Activated CD4-positive, alpha-beta T cell treated with anti-CD3 and anti-CD28 coated beads for 36 hours (primary cell): ENCODE measurements at places on chromosomes 5 and 9. TPM values are rescaled to one million over a fixed set of nuclear protein-coding genes. Genes with fewer than 3 reads are reported as not detected.

The PCDHA4 gene
- not detected for total RNA-seq

The ARL10 gene
- total RNA-seq, result 15.6 TPM

The HAPLN1 gene
- not detected for total RNA-seq

The CD72 gene
- total RNA-seq, result 8.7 TPM

DNA sequence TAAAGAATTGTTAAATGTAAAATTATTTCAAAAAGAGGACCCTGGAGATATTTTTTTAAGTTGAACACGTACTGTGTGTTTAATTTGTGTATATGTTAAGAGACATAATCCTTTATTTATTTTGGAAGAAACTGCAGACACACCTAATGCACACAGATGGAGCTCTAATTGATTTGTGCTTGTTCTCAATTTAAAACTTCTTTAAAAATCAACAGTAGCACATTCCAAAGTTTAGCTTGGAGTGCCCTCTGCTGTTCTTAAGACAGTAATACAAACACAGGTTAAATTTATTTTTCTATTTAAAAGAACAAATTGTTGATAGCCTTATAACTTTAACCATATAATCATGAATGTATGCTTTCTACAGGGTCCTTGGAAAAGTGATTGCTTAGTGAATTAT, 277.6 kb upstream of the ADAMTS16 start:
- H3K36me3 ChIP-seq, result no peaks in the 10 kb centered on the region
- DNase-seq, result no peak
- no peak overlapping the region for H3K4me3 ChIP-seq
- H3K27me3 ChIP-seq, result no peaks in the 10 kb centered on the region
- H3K4me1 ChIP-seq, result no peaks in the 10 kb centered on the region

GRCh38 chr5:86861512-86861911, 243.8 kb downstream of the COX7C start:
- no peaks in the 10 kb centered on the region for H3K4me1 ChIP-seq

- no peaks in the 10 kb centered on the region for H3K4me1 ChIP-seq
- H3K36me3 ChIP-seq, result no peaks in the 10 kb centered on the region
- H3K27ac ChIP-seq, result no peak overlapping the region
- H3K4me3 ChIP-seq, result no peak overlapping the region
- H3K27me3 ChIP-seq, result no peaks in the 10 kb centered on the region
Measured at GRCh38 chr5:64312491-64312890, 146.8 kb downstream of the RNF180 start.

DNA sequence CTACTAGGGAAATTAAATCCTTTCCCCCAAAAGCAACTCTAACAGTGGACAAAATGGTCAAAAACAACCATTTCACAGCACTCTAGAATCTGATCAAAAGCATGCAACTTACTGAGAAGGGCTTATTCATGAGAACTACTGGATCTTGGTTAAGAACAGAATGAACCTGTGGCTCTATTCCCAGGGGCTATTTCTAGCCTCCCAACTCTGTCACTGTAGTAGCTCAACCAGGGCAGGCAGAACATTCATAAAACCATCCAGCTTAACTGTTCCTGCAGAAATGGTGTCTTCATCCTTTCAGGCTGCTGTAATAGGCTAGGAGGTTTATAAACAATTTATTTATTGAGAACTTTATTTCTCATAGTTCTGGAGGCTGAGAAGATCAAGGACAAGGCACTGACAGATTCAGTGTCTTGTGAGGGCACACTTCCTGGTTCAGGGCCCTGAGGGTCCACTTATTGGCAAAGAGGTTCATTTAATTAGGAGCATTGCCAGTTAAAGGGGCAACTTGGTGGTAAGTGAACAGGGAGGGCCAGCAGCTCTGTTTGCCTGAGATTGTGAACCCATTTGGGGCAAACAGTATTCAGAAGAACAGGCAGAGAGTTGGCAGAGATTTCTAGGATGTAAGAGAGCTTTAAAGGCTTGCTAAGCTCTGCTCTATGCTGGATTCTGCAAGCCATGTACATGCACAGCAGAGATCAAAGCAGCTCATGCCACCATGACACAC, 238.5 kb upstream of the FBXL7 start:
- no peaks in the 10 kb centered on the region for H3K4me1 ChIP-seq
- DNase-seq, result no peak
- H3K36me3 ChIP-seq, result no peaks in the 10 kb centered on the region
